CD4-positive, alpha-beta T cell (primary cell): ENCODE measurements at places on chromosomes 12 and 14. TPM values are rescaled to one million over a fixed set of nuclear protein-coding genes. Genes with fewer than 3 reads are reported as not detected.

Gene HSPA2
- 1.9 TPM for total RNA-seq

Gene ADCY6
- not detected for total RNA-seq

Gene SIX4
- total RNA-seq = not detected

Gene ARHGAP9
- total RNA-seq = 354 TPM

Gene ANKRD33
- not detected for total RNA-seq

Gene FITM1
- total RNA-seq = 1.5 TPM

- H3K36me3 ChIP-seq = no peaks in the 10 kb centered on the region
- DNase-seq = no peak
- H3K4me3 ChIP-seq = no peak overlapping the region
- H3K27ac ChIP-seq = no peak overlapping the region
- H3K27me3 ChIP-seq = no peaks in the 10 kb centered on the region
- H3K4me1 ChIP-seq = no peaks in the 10 kb centered on the region
These were observed 19.0 kb downstream of the SLC7A7 start for GRCh38 chr14:22796087-22796707.

DNA sequence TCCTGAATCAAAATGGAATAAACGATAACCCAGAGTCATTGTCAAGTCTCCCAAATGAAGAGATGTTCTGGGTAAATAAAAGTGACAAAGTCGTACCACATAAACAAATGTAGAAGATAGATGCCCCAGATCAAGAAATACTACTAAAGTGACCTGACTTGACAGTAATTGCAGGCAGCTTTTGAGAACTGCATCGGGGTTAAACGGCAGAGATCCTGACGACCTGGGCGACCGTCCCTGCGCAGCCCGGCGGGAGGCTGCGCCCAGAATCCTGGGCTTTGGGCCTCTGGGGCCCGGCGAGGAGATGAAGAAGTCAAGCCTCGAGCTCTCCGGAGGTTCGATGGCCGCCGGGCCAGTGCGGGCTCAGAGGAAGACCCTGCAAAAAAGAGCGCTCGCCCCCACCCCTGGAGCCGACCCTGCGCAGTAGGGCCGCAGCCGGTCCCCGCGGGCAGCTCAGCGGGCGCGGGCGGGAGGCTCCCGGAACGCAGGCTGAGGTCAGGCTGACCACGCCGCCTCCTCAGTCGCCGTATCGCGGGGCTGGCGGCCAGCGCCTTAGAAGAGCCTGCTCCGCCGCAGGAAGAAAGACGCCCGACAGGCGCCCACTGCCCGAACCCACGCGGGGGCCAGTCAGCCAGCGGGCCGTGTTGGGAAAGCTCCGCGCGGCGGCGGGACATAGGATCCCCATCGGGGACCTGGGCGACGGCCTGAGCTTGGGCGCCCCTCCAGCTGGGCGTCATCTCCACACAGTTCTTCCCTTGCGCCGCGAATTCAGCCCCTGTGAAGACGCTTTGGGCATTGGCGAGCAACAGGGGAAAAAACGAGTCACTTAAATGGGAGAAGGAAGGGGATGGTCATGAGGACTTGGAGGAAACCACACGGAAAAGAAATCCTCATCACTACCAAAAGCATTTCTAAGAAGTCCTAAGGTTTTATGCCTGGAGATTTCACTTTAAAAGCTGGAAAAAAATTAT, 16.0 kb downstream of the NKX2-1 start:
- no peak for DNase-seq
- H3K27me3 ChIP-seq = peaks cover 91% of the 10 kb centered on the region
- peaks cover 5% of the 10 kb centered on the region for H3K4me1 ChIP-seq
- H3K36me3 ChIP-seq = no peaks in the 10 kb centered on the region
- H3K27ac ChIP-seq = no peak overlapping the region

GRCh38 chr14:69994002-69994401, 114.8 kb downstream of the SMOC1 start:
- no peak for DNase-seq
- no peak overlapping the region for H3K27ac ChIP-seq
- no peaks in the 10 kb centered on the region for H3K4me1 ChIP-seq
- no peaks in the 10 kb centered on the region for H3K36me3 ChIP-seq

- peaks cover 38% of the 10 kb centered on the region for H3K27me3 ChIP-seq
- no peak overlapping the region for H3K27ac ChIP-seq
These were observed 3.4 kb downstream of the GALNT16 start for GRCh38 chr14:69263364-69263763.

- H3K4me3 ChIP-seq = no peak overlapping the region
- no peaks in the 10 kb centered on the region for H3K36me3 ChIP-seq
- no peak overlapping the region for H3K27ac ChIP-seq
- H3K27me3 ChIP-seq = no peaks in the 10 kb centered on the region
- no peaks in the 10 kb centered on the region for H3K4me1 ChIP-seq
- no peak for DNase-seq
These were observed 44.8 kb upstream of the ERGIC2 start for GRCh38 chr12:29425722-29426121.

DNA sequence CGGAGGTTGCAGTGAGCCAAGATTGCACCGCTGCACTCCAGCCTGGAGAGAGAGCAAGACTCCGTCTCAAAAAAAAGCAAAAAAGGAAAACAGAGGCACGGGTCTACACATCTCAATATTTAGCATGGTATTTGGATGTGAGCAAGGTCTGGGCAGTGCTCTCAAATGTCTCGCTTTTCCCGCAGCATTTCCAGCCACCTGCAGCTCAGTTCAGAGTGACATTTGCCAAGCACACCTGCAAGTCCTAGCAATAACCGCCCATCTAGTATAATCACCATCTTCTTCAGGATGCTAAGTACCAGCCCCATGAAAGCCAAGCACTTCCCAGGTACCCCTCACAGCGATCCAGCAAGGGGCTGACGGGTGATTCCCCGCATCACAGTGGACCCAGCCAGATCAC, 69.1 kb downstream of the FOXN3 start:
- H3K27me3 ChIP-seq = no peaks in the 10 kb centered on the region
- no peak overlapping the region for H3K4me3 ChIP-seq
- no peak overlapping the region for H3K27ac ChIP-seq
- H3K36me3 ChIP-seq = peaks cover 20% of the 10 kb centered on the region
- DNase-seq = no peak

DNA sequence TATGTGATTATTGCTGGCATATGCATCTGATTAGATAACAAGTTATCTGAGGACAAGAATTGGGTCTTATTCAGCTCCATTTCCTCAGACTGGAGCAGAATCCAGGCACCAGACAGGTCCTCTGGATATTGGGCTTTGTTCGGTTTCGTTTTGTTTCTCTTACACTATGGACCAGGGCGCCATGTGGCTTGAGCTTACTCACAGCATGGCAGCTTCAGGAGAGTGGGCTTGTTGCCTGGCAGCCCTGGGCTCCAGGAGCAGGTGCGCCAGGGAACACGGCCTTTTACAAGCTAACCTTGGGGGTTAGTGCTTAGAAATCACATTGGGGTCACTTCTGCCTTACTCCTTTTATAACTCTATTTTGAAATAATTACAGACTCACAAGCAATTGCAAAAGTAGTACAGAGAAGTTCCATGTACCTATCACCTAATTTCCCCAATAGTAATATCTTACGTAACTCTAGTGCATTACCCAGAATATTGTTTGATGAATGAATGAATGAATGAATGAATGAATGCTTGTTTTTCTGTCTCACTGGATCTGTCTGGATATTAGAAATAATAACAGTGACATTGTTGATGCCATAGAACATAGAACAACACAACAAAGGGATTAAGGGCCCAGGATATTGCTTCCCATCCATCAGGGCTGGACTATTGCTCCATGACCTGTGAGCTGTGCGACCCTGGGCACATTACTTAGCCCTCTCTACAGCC, 39.0 kb downstream of the CMKLR1 start:
- H3K27me3 ChIP-seq = no peaks in the 10 kb centered on the region
- H3K27ac ChIP-seq = no peak overlapping the region
- H3K4me3 ChIP-seq = no peak overlapping the region
- no peak for DNase-seq

DNA sequence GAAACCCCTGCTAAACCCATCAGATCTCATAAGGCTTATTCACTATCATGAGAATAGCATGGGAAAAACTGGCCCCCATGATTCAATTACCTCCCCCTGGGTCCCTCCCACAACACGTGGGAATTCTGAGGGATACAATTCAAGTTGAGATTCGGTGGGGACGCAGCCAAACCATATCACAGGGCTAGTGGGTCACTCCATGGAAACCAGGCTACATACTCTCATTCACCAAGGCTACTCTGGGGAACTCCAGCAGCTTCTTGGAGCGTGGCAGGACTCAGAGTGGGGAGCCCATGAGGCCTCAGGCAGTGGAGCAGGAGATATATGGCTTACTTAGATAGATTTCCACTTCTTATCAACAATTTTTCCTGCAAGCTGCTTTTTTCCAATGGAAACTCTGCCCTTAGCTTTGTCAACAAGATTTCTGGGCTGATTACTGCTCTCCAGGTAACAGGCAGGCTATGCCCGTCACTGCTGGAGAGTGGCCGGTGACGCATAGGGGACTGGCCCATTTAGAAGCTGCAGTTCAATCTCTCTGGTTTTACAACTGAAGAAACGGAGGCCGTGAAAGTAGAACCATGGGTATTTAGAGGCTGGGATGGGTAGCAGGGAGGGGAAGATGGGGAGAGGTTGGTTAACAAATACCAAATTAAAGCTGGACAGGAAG, 16.5 kb downstream of the VDR start:
- H3K4me1 ChIP-seq = peaks cover 43% of the 10 kb centered on the region
- no peaks in the 10 kb centered on the region for H3K27me3 ChIP-seq
- no peaks in the 10 kb centered on the region for H3K36me3 ChIP-seq
- H3K27ac ChIP-seq = no peak overlapping the region

- no peaks in the 10 kb centered on the region for H3K4me1 ChIP-seq
- H3K4me3 ChIP-seq = no peak overlapping the region
- H3K27me3 ChIP-seq = no peaks in the 10 kb centered on the region
- DNase-seq = no peak
These were observed 194.5 kb upstream of the CDKN3 start for GRCh38 chr14:54202288-54202687.

DNA sequence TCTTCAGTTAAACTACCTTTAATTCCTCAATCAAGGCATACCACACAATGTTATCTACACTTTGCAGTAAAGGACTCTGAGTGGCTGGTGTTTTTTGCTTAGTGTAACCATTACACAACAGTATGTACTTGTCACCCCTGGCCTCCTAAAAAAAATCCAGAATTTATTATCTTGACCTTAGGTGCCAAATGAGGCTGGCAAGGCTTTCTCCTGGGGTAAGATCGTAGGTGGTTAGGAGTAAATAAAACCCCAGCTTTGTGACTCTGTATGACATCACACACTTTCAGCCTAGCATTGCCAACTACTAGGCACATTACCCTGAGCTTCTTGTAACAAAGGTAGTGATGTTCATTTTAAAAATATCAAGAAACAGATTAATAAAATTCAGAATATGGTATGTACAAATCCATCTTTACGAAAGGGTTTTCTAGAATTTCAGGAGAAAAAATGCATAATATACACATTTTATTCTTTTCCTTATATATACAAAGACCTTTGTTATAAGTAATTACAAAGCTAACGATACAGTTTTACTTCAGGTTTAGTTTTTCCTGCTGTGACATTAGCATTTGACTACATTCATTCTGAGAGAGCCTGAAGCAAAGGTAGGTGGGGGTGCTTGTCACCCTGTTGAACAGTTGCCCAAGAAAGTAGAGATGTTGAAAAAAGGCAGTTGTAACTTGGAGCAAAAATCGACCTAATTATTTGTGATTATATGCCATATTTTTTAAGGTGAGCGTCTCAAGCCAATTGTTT, 13.5 kb downstream of the TCL1A start:
- no peaks in the 10 kb centered on the region for H3K4me1 ChIP-seq
- no peaks in the 10 kb centered on the region for H3K36me3 ChIP-seq
- H3K27ac ChIP-seq = no peak overlapping the region
- H3K4me3 ChIP-seq = no peak overlapping the region
- no peak for DNase-seq

DNA sequence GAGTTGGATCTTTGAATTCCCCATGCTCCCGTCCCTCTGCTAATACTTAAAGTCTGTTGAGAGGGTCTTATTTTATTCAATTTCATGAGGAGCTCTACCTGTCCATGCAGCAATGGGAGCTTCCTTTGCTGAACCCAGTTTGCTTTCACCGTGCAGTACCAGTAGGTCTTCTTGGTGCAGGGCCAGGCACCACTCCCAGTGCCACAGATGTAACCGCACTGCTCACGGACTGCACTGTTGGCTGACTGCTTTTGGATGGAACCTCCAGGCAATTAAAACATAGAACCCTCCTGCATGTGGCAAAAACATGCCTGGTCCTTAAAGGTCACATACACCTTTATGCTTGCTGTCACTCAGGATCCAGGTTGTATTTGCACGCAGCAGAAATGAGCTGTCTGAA, 9.3 kb upstream of the CABP1 start:
- H3K4me3 ChIP-seq = no peak overlapping the region
- H3K27me3 ChIP-seq = no peaks in the 10 kb centered on the region
- no peaks in the 10 kb centered on the region for H3K4me1 ChIP-seq
- H3K36me3 ChIP-seq = no peaks in the 10 kb centered on the region
- no peak overlapping the region for H3K27ac ChIP-seq
- DNase-seq = no peak

- H3K4me3 ChIP-seq = no peak overlapping the region
- DNase-seq = no peak
- no peaks in the 10 kb centered on the region for H3K36me3 ChIP-seq
- peaks cover 11% of the 10 kb centered on the region for H3K4me1 ChIP-seq
These were observed 5.5 kb upstream of the DDX23 start for GRCh38 chr12:48857278-48857994.
